ENCODE measurements at places on chromosomes 2 and 18.

DNA sequence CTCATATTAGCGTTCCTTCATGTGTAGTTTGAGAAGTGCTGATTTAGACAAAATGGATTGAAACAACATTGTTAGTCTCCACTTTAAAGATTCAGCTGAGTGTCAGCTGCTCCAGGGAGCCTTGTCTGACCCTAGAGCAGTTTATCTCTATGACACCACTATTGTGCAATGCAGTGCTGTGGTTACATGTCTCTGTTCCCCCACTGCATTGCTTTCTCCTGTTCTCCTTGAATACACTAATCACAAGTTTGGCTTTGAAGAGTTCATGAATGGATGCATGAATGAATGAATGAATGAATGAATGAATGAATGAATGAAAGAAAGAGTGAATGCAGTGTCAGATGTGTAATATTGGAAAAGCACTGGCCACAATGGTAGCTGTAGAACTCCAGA is 38.3 kb downstream of the GCG start:
- peak; percentile 74 for DNase-seq

DNA sequence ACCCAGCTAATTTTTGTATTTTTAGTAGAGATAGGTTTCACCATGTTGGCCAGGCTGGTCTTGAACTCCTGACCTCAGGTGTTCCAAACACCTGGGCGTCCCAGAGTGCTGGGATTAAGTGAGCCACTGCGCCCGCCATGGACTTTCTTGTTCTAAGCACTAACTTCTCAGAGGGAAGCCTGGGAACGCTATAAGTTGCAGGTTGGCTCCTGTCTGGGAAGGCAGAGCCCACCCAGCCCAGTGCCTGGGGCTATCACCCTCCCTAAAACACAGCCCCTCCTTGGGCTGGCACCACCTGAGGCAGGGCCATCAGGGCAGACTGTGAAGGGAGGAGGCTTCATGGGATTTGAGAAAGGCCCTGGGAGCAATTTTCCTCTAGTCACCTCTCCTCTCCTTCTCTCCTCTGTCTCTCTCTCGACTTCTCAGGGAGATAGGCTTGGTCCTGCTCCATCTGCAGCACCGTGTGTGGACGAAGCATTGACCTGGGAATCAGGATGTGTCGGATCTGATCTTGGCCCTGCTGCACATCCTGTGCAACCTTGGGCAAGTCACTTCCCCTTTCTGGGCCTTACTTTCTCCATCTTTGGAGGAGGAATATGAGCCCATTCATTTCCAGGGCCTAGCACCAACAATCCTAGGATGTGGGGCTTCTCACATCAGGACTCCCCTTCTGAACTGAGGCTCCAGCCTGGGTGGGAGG is 10.9 kb downstream of the PSD4 start:
- DNase-seq, result no peak

DNA sequence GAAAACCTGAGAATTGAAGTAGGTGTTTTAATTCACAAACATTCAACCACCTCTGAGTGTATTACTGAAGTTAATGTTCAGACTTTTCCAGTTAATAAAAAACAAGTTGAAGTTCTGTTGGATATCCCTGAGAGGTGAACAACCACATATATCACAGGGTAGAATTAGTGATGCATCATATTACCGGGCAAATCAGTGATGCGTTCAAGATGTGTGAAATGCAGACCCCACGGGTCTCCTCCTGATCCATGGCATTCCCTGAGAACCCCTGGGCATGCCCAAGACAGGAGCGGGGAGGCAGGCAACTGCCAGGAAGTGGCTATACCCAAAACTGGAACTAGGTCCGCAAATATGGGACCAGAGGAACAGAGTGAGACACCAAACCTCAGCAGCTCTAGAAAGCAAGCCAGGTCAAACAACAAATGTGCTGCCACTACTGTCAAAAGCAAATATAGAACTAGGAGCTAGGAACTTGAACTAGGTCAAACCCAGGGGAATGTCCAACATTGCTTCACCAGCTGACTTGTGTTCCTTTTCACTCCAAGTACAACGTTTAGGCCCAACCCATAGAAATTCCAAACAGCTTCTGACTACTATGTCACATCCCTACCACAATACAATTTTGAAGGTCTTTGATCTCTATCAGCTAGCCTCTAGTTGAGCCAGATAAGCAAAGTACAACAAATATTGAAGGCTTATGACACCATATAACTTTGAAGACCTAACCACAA is 20.2 kb downstream of the PSTPIP2 start:
- DNase-seq, result peak; percentile 39

DNA sequence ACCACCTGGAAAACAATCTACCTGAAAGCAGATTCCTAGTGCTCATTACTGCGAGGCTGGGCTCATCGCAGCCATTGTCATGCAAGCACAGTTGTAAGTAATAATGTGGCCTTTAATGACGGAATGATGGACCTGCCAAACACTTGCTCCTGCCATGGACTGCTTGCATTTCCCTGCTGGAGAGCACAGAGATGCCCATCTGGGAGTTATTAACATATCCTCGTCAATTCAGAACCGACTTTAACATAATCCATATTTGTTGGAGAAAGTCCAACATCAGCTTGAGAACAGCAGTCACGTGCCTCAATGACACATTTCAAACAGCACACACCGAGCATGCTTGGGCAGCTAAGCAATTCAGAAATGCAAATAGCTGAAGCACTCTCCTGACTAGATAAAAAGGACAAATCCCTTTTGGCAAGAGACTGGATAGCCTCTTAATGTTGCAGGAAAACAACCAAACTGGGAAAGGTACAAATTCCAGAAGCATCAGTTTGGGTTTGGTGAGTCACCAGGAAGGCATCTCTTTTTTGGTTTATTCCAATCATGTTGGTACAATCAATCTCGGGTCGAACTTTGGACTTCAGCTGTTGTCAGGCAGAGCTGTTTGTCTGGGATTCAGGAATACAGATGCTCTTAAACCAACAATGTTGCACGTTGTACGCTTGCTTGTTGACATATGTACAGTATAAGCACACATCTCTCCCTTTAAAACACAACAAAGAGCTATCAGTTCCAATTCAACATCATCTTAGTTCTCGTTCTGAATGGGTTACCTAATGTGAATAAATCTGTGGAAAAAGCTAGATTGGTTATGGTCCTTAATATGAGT is 395.8 kb downstream of the LNPK start:
- DNase-seq, result peak; percentile 83

DNA sequence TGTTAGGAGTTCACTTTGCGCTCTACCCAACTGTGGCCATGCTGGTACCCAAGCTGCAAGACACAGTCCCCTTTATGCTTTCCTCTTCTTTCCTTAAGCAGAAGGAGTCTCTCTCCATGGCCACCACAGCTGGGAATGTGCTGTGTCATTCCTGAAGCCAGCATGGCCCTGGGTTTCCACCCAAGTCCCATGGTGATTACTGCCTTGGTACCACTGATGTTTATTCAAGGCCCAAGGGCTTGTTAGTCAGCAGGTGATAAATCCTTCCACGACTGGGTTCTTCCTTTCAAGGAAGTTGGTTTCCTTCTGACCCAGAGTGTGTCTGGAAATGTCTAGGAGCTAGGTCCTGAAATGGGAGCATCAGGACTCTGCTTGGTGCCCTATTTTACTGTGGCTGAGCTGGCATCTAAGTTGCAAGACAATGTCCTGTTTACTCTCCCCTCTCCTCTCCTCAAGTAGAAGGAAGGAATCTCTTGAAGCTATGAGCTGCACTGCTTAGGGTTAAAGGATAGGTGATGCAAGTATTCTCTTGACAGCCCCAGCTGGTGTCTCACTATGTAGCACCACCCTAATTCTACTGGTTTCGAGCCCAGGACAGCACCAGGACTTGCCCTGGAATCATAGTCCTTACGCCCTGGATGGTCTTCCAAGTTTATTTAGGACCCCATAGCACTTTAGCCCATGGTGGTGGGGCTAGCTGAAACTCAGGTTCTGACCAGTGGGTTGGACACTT is 18.7 kb upstream of the NUP35 start:
- no peak for DNase-seq

- no peak for DNase-seq
Measured at GRCh38 chr18:1296237-1296636, 391.6 kb downstream of the ADCYAP1 start.

- no peak for DNase-seq
Measured at GRCh38 chr2:208136716-208137094, 7.1 kb upstream of the CRYGC start.

GRCh38 chr2:239905306-239905705 is 119.8 kb downstream of the NDUFA10 start:
- no peak for DNase-seq

- no peak for DNase-seq
Measured at GRCh38 chr18:48197819-48198218, 211.4 kb downstream of the ZBTB7C start.

DNA sequence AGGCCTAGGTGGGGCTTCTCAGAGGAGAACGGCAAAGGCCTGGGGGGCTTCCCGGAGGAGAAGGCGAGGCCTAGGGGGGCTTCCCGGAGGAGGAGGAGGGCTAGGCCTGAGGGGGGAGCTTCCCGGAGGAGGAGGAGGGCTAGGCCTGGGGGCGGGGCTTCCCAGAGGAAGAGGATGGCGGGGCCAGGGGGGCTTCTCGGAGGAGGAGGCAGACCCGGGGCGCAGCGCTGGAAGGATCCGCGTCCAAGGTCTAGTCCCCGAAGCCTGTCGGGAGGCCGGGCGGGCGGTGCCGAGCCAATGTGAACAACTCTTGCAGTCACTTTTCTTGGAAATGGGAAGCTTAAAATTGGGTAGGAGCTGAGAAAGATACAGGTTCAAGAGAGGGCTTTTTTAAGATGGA is 30.0 kb upstream of the TUBA3D start:
- DNase-seq, result no peak

GRCh38 chr2:160752475-160753330 is 259.1 kb upstream of the RBMS1 start:
- DNase-seq, result peak; percentile 79

GRCh38 chr18:148841-149240 is 9.5 kb upstream of the USP14 start:
- DNase-seq, result no peak

DNA sequence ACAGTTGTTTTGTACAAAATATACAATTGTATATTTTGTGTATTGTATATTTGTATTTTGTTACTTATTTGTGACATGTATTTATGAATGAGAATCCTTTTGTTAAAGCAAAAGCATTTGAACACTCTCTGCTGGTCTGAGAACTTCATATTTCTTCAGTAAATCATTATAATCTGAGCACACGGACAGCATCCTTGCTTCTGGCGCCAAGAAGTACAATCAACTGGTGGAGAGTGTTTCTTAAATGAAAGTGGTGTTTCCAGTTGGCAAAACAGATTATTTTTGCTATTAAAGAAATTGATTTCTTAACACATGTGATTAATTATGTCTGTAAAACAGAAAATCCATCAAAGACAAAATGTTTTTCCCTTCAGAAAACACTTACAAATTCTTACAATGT is 95.1 kb upstream of the COPS8 start:
- DNase-seq, result no peak

DNA sequence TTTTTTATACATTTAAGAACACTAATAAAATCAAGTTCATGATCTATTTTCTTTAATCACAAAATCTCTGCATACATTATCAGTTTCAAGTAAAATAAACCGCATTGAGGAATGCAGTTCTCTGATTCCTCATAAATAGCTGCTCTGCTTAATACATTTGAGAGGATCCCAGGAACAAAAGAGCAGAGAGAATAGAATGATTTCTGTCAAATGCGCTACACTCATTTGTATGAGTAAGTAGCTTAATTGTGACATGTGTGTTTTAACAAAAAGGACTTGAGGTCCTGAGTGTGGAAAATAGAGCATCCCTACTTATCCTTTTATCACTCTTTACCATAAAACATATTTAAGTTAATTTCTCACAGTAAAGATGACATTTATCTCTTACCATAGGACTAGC is 134.0 kb downstream of the PID1 start:
- no peak for DNase-seq

DNA sequence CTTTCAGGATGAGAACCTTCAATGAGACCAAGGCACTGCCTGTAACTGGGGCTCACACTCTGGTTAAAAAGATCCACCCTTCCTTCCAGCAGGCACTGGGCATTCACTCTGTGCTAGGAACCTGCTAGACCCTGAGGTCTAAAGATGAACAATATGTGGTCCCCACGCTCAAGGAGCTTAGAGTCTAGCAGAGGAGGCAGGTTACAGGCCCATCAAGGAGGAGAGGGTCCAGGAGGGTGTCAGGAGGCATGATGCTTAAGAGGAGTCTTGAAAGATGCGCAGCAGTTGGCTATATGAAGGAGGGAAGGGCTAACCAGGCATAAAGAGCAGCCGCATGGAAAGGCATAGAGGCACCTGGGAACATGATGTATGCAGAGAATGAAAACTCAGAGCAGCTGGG is 4.5 kb downstream of the ANKRD53 start:
- DNase-seq, result no peak

DNA sequence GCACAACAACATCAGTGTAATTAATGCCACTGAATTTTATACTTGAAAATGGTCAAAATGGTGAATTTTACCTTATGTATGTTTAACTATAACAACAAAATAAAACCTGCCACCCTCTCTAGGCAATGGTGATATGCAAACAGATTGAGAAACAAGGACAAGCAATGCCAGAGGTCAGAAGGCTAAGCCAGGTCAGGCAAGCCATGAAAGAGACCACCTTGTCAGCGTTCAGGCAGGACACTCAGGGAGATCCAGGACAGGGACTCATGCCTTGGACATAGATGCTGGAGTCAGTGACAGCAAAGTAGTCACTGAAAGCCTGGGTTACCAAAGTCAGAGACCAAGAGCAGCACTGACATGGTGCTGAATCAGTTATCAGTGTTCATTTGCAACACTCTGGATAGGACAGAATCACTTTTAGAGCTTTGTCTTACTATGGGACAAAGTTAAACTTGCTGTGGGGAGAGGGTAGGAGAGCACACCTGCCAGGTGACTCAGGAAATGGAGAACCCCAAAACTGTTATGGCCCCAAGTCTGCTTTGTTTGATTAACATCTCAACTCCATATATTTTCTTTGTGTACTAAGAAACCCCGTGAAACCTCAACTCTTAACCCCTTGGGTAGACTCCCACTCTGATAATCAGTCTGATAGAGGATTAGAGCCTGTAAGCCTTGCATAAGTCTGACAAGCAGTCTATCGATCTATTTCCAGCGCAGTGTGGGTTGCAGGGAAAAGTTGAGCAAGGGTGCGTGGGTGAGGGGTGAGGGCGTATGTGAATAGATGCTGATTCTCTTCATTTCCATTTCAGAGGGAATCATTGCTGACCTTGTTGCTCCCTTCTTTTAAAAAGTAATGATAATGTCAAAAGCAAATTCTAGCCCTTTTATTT is 48.7 kb upstream of the ZNF385B start:
- no peak for DNase-seq

- DNase-seq, result no peak
Measured at GRCh38 chr2:113768770-113769169, 12.3 kb upstream of the SLC35F5 start.

DNA sequence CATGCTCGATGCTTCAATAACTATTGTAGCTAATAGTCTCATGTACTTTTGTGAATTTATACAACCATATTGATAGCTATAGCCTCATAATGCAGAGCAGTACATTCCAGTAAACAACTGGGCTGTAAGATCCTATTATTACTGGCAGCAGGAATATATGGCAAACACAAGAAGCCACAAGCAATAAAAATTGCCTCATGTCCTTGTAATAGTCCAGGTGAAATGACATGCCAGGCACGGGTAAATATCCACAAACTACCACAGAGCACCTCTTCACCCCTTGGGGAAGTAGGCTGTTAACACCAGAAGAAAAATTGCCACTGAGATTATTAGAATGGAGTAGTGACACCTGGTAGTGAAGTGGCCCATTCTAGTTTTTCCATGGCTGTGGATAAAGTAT is 158.3 kb downstream of the MTX2 start:
- no peak for DNase-seq

GRCh38 chr2:124478761-124479160 is 453.7 kb downstream of the CNTNAP5 start:
- no peak for DNase-seq
